Fibroblast of skin of left quadriceps (primary cell): ENCODE measurements at places on chromosomes 6 and 20.

DNA sequence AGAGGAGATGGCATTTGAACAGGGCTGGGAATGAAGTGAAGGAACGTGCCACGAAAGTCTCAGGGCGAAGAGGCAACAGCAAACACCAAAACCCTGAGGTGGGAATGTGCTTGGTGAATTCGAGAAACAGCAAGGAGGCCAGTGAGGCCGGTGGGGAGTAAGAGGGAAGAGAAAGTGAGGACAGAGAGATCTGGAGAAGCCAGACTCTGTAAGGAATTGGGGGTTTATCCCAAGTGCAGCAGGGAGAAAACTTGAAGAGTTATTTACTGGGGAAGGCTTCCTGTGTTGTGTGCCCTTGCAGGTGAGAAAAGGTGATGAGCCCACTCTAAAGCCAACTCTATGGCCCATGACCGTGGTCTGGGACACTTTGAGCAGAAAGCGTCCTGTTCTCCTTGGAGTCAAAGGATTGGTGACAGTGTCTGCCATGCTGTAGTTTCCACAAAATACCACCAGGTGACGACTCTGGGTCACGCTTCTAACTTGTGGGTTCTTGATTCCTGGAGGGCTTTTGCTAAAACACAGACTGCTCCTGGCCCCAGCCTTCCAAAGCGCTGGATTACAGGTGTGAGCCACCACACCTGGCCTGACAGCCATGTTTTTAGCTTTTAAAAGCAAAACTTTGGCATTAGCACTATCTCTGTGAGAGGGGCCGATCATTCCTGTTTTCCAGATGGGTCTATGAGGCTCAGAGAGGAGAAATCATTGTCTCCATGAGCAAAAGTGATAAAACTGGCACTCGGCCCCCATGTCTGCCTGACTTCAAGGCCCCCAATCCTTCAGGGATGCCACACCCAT is 18.0 kb upstream of the CSNK2A1 start:
- peak; percentile 21 for DNase-seq

DNA sequence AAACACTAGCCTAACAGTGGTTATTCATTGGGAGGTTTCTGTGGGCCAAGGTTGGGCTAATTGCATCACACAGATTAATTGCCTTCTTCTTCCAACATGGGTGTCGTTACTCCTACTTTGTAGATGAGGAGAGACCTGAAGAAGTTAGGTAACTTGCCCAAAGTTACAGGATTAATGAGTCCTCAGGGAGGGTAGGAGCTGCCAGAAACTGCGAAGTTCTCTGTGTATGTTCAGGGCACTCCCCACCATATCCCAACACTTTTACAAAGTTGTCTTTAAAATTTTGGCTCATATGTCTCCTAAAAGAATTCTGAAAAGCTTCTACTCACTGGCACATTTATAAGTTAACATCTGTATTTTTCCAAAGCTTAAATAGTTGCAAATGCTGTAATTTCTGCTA is 323.5 kb upstream of the HSF2 start:
- DNase-seq: no peak

DNA sequence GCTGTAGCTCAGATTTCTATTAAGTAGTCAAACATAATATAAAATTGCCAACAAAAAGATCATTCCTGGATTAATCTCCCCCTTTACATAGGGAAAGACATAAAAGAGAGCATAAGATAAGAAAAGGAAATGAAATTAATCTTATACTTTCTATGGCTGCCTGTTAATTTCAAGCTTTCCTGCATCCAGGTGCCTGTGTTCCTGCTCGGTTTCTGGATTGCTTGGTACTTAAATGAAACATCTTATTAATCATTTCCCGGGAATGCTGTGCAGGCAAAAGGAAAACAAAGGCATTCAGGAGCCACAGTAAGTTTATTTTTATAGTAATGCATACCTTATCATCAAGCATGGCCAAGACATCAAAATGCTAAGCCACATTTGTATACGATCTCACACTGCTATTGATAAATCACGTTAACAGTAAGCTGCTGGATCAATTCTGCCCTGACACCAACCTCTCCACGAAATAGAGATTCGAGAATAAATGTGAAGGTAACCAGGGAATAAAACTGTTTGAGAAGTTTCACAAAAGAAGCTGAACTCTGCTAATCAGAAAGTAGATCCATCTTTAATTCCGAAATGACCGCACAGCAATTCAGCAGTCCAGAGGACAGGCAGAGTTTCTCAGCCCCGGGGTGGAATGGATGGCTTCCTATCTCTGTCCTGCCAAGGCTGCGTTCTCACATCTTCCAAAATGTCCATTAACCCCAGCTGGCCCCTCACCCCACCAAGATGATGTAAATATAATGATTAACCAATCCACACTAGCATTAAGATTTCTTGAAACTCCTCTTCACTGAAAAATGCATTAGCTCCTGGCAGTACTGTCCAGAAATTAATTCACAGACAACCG is 32.6 kb upstream of the APCDD1L start:
- no peak for DNase-seq

GRCh38 chr6:89694428-89694827 is 55.9 kb upstream of the LYRM2 start:
- no peak for DNase-seq

DNA sequence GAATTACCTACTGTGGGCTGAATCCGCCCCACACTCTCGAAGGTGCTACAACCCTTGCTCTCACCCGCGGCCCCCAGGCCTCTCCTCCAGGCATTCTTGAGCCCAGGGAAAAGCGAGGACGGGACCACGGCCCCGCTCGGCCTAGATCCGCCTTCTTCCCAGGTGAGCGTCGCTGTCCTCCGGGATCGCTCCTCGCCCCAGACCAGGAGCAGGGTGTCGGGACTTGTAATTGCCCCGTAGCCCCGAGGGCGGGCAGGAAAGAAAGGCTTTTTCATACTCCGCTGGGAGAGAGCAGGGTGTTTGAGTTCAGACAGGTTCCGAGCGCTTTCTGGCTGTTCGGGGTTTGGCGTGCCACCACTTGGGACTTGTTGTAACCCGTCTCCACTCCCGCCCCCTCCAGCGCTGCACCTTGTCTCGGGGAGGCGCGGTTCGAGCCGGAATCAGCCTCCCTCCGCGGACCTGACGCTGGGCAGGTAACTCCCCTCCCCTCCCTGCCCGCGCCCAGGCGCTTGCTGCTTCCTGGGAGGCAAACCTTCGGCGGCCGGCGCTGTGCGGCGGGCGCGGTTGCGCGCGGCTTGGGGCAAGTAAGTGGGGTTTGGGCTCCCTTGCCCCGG is at the start of gene FAM83B:
Gene FAM83B, plus strand, starts transcription at position 529 of the 614 bp plus-strand sequence. CDS start 23,476 bp downstream, outside the sequence.
- DNase-seq: no peak

DNA sequence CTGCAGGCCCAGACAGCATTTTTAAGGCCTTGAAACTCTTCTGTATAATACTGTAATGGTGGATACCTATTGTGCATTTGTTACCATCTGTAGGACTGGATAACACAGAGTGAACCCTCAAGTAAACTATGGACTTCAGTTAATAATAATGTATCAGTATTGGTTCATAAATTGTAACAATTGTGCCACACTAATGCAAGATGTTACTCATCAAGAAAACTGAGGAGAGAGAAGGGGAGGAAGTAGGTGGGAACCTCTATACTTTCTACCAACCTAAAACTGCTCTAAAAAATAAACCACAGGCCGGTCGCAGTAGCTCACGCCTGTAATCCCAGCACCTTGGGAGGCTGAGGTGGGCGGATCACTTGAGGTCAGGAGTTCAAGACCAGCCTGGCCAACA is 10.8 kb downstream of the MAPK13 start:
- no peak for DNase-seq
